Stimulated activated CD8-positive, alpha-beta memory T cell treated with anti-CD3 and anti-CD28 coated beads, Interleukin-15, amount 100 ng/mL, for 24 hours (primary cell): ENCODE measurements at places on chromosomes 7 and 10.
A peak's percentile ranks its signal among the peaks of the same experiment; 100 is the strongest.

DNA sequence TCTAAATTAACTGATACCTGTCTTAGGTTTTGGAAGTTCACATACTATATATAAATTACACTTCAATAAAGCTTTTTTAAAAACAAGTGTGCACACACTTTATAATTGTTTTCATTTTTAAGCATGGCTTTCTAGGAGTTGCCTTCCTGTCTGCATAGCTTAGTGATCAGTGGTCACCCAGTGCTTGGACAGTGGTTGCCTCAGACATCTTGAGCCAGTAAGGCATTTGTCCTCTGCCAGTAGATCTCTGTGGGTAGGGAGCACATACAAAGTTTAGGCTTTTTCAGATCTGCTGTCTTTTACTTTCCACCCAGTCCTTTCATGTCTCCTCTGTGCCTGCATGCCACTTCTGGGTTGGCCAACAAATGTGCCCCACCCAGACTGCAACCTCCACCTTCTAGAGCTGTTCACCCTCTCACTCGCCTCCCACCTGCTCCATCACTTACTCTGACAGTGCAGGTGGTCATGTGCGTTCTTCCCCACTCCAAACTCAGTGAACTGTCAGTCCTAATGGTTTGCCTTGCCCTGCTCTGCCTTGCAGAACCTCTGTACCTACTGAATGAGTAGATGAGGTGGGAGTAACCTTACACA, 31.7 kb downstream of the TPST1 start:
- DNase-seq = no peak

DNA sequence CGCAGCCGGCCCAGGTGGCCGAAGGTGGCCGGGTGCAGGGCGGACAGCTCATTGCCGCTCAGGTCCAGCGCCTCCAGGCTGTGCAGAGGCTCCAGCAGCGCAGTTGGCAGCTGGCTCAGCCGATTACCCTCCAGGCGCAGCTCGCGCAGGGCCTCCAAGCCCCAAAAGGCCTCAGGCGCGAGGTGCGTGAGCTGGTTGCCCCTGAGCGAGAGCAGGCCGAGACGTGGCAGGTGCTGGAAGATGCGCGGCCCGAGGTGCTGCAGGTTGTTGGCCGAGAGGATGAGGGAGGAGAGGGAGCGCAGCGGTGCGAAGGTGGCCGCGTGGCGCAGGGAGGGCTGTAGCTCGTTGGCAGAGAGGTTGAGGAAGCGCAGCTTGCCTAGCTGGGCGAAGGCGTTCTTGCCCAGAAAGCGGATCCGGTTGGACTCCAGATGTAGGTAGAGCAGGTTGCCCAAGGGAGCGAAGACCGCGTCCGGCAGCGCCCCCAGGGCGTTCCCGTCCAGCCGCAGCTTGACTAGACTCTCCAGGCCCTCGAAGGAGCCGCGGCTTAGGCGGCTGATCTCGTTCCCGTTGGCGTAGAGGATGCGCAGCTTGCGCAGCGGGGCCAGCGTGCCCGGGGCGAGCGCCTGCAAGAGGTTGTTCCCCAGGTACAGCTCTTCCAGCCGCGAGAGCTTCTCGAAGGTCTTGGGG, 923 bp downstream of the TRIL start:
- no peak for DNase-seq

GRCh38 chr10:103679096-103679790, 176.1 kb downstream of the SH3PXD2A start:
- DNase-seq = no peak

- no peak for DNase-seq
These were observed 94.7 kb upstream of the RAB11FIP2 start for GRCh38 chr10:118141471-118141870.

- DNase-seq = no peak
These were observed 745.2 kb downstream of the AUTS2 start for GRCh38 chr7:70343519-70343918.

- DNase-seq = peak; percentile 29
These were observed 316.5 kb downstream of the ADARB2 start for GRCh38 chr10:1420661-1421362.

DNA sequence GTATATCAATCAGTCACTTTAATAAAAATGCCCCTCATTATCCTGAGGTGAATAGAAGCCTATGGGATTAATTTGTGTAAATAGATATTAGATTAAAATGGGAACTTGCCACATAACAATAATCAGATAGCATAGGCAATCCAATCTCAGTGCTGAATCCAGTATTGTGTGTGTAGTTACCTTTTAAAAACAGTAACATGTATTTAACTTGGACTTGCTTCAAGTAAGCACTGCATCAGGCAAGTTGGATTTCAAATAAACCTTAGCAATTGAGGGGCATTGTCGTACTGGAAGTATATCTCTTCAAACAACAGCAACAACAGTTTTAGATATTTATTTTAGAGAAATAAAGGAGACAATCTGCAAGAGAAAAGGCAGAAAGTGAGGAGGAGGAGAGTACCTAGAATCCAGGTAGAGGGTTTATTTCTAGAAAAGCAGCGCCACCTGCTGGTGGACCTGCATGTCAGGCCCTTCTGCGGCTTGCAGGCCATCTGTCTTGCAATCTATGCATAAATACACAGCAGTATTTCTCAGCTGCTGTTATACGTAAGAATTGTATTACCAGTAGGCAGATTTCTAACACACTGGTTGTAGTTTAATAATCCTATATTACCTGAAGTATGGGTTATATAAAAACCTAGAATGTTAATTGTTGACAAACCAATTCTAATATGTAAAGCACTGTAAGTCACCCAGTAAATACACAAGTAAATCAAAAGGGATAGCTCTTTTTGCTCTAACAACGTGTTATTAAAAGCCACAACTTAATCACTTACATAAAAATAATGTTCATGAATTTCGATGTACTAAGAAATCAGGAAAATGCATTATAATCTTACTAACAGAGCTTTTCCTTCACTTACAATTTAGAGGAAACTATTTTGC, 652.8 kb downstream of the KCNMA1 start:
- DNase-seq = peak; percentile 45

DNA sequence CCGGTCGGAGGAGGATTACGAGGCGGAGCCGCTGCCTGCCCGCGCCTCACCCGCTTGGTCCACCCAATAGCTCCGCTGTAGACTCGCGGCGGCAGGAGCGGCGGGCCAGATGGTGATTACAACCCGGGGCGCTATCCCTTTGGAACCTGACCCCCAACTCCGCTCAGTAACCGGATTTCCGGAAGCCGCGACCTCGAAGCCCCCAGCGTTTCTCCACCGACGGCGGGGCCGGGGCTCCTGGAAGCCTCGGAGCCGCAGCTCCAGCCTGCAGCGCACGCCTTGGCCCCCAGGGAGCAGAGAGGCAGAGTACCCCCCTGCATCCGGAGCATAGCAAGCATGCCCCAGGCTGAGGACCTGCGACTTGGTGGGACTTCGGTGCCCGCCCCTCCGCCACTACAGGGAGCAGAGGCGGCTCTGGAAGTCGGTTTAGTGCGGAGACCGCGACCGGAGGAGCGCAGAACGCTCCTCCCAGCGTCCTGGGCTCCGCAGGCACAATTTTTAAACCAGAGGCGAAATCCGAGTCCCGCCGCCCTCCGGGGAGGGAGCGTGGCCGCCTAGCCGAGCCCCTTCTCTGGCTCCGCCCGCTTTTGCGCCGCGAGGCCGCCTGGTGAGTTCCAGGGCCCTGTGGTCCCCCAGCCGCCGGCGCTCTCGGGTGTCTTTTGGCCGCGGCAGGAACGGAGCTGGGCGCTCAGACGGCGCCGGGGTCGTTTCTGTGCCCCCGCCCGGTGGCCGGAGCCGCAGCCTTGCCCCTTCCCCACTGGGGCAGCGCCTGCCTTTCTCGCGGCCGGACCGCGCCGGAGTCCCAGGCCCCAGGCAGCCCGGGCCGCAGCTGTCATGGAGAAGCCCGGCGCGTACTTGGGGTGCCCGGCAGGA, 28.2 kb upstream of the BMS1 start:
- DNase-seq = no peak

DNA sequence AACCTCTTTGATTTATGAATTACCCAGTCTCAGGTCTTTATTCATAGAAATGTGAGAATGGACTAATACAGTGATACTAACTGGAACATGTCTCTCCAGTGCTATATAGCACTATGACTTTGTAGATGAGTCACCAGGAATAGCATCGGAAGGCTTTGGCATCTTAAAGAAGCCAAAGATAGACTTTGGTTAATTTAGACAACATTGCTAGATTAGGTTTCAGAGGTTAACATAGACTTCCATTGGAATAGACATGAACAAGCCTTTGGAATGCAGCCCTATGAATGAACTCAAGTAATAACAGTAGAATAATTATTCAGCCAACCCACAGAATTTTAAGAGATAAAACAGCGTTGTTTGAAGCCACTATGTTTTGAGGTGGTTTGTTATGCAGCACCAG, 169.2 kb downstream of the HGF start:
- no peak for DNase-seq

GRCh38 chr10:36023939-36024338, 381.8 kb upstream of the FZD8 start:
- no peak for DNase-seq

DNA sequence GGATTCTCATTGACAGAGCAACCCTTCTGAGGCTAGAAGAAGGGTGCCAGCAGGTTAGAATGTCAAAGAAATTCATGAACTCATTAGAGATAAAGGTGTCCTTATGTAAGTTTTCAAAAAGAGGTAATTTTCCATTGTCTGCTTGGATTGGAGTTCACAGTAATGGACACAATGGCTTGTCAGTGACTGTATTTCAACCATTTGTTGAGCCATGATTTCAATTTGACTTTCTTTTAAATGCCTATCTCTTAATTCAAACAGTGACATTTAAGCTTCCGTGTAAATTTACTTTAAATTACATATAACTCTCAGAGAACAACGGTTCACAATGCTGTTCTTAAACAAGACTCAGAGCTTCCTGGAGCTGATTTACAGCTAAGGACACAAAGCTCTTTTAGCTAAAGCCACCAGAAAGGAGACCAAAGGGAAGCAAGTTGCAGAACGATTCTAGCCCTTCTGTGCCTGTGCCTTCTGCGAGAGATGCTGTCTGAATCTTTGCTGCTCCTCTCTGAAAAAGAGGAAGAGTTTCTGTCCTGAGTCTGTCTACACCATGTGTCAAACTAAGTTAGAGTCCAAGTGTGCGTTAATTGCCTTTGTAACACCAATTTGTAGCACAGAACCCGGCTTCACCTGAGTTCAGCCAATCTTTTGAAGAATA, 42.2 kb upstream of the PFKP start:
- DNase-seq = no peak

GRCh38 chr10:75407713-75408508, 6.3 kb upstream of the ZNF503 start:
- DNase-seq = no peak

DNA sequence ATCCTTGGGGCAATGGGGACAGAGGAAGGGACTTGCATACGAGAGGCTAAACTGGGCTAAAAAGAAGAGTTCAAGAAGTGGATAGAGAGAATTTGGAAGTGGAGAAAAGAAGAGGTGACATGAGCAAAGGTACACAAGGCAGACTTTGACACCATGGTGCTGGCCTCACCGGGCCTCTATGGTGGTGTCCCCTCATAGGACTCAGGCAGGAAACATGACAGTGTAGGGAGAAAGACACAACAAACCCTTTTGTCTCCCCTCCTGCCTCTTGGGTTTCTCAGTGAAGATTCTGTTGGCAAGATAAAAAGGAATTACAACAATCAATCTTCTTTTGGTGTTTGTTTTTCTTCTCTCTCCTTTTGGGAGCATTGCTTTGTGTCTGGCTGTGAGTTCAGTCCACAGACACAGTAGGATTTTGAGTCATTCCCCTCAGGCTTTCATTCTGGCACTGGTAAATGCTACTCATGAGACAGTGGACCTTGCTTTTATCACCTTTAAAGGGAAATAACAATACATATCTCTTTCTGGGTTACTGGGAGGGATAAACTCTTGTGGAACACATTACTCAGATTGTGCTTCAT, 827.7 kb downstream of the TNS3 start:
- no peak for DNase-seq

- no peak for DNase-seq
These were observed 13.0 kb downstream of the AOAH start for GRCh38 chr7:36711256-36711655.

DNA sequence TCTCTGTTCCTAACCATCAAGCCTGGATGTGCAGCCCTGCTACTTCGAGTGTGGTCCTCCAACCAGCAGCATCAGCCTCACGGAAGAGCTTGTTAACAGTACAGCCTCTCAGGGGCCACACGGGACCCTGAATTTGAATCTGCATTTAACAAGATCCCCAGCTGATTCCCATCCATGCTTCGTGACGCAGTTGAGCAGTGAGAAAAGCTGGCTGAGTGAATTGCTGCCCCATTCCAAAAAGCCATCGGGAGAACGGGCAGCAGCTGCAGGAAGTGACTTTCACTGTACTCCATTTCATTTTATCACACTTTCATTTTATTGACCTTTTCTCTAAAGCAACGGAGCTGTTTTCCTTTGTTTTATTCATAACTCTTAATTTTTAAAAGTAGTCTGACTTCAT, 22.5 kb downstream of the FAM171A1 start:
- DNase-seq = no peak
